Caco-2 (cell line): ENCODE measurements at places on chromosomes 6 and 20. TPM values are rescaled to one million over a fixed set of nuclear protein-coding genes. Genes with fewer than 3 reads are reported as not detected.

GRCh38 chr6:125749865-125750691 lies 646 bp downstream of the HEY2 start:
- peak; percentile 21 for DNase-seq

- no peak for DNase-seq
These were observed 62.5 kb downstream of the BMP7 start for GRCh38 chr20:57203986-57204385.

GRCh38 chr20:39290575-39290974 lies 328.4 kb downstream of the DHX35 start:
- peak; percentile 36 for DNase-seq

Gene C20orf144
- total RNA-seq: 0.18 and 0.51 TPM in 2 replicates

GRCh38 chr6:87851674-87852299 lies 149.8 kb upstream of the AKIRIN2 start:
- DNase-seq: no peak

DNA sequence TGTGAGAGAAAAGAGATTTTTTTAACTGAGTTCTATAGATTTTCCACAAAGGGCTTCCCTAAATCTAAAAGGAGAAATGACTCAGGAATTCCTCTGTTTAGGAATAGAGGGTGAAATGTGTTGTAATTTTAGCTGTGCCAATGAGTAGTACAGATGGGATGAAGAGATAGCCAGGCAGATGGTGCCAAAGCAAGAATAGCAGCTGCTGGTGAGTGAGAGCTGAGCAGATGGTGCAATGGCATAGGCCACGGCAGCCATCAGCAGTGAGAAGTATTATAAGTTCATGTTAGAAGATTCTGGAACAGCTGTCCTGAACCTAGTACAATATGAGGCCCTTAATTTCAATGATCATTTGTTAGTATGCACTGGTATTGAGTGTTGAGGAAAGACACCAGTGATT lies 40.2 kb upstream of the CRISP1 start:
- DNase-seq: no peak

GRCh38 chr6:166165558-166166313 lies 1.9 kb downstream of the TBXT start:
- no peak for DNase-seq

DNA sequence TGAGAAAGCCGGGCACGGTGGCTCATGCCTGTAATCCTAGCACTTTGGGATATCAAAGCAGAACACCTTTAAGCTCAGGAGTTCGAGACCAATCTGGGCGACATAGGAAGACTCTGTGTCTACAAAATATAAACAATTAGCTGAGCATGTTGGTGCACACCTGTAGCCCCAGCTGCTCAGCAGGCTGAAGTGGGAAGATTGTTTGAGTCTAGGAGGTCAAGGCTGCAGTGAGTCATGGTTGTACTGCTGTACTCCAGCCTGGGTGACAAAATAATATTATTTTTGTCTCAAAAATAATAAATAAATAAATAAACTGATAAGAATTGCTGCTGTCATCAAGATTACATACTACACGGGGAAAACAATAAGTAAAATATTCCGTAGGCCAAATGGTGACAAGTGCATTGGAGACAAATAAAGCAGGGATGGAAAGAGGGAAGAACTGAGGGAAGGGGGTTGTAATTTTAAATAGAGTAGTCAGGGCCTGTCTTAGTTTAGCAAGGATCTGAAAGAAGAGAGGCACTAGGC lies 14.0 kb upstream of the TOP1 start:
- DNase-seq: no peak

Gene DNMT3B
- 95.5 and 105 TPM in 2 replicates for total RNA-seq

GRCh38 chr20:58073945-58074856 lies 154.3 kb downstream of the ANKRD60 start:
- DNase-seq: peak; percentile 34

Gene PGC
- 8.9 and 12.2 TPM in 2 replicates for total RNA-seq

Gene NSFL1C
- total RNA-seq: 104 and 119 TPM in 2 replicates

DNA sequence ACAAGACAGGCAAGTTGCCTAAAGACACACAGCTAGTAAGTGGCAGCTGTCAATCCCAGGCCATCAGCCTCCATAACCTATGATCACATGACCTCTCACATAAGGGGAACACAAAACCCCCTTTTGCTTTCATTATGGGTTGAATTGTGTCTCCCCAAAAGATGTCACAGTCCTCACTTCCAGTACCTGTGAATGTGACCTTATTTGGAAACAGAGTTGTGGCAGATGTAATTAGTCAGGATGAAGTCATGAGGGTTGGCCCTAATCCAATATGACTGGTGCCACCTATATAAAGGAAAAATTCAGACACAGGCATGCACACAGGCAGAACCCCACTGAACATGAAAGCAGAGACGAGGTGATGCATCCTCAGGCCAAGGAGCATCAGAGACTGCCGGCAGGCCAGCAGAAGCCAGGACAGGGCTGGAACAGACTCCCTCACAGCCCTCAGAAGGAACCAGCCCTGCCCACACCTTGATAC lies 33.6 kb downstream of the GFOD1 start:
- DNase-seq: no peak

DNA sequence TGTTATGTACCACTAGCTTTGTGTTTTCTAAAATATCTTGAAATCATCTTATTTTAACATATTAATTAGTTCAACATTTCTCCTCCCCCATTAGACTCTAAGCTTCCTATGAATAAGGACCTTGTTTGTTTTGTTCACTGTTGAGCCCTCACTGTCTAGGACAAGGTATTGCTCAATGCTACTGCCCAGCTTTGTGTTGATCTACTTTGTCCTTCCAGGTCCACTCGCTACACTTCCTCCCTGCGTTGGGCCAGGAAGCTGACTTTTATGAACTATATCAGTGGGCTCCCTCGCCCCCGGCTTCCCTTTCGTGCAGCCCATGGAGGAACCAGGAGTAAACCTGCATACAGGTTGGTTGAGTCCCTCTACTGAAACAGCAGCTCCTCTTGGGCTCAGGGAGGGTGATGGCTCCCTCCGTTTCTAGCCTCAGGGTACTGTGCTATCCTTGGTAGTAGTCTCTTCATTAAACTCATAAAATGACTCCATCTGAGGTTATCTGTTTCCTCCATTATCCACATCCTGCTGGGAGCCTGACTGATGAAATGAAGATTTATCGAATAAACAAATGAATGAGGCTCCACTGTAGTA lies 272.5 kb downstream of the CLIC5 start:
- DNase-seq: no peak

DNA sequence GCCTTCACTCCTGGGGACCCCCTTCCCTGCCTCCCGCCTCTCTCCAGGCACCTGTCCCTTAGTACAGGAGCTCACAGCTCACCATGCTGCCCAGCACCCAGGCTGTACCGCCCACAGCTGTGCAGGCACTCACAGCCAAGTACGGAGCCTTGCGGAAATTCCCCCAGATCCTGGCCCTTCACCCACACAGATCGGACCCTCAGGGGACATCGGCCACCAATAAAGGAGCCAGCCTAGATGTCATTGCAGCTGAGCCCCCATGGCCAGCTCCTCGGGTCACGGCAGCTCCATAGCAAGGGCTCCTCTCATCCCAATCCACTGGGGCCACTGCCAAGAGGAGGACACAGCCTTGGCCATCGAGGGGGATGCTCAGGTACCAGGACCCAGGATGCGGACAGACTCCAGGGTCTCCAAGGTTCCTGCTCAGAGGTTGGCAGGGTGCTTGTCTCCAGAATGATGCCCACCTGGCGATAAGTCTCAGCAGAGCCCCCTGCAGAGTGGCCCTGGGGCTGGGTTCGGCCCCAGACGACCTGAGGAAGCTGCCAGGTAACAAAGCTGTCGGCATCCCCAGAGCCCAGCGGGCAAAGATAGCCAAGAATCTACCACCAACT lies 82.3 kb downstream of the YTHDF1 start:
- DNase-seq: no peak
